ENCODE measurements at places on chromosomes 3 and 15.
A peak's percentile ranks its signal among the peaks of the same experiment; 100 is the strongest.

GRCh38 chr15:70210528-70210927 is 112.8 kb upstream of the TLE3 start:
- DNase-seq = no peak

DNA sequence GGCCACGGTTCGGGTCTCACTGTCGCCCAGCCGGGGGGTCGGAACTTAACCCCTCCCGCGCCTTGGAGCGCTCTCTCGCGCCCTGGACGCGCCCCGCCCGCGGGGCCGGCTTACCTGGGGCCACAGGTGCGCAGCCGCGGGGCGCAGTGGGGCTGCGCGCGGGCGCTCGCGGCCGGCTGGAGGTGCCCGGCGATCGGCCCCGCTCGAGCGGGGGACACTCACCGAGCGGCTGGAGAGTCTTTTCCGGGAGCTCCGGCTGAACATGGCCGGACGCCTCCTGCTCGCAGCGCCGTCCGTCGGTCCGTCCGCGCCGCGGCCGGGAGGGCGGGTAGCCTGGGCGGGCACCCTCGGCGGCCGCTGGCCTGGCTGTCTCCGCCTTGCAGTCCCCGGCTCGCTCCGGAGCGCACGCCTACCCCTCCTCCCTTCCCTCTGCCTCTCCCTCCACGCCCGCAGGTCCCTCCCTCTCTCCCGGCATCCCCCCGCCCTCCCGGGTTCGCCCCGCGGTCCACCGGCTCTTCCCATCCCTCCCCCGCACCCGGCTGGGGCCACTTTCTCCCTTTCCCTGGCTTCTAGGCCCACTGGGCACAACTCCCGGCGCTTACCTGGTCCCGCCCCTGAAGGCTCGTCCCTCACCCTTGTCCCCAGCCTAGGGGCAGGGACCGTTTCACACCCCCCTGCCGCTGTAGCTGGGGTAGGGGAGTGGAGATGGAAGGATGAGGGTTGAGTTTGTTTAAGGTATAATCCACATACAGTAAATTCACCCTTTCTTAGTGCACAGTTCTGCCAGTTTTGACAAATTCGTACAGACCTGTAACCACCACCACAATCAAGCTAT is 220.1 kb upstream of the PRICKLE2 start:
- DNase-seq = no peak

GRCh38 chr3:25584011-25584789 is 80.5 kb downstream of the TOP2B start:
- DNase-seq = no peak

DNA sequence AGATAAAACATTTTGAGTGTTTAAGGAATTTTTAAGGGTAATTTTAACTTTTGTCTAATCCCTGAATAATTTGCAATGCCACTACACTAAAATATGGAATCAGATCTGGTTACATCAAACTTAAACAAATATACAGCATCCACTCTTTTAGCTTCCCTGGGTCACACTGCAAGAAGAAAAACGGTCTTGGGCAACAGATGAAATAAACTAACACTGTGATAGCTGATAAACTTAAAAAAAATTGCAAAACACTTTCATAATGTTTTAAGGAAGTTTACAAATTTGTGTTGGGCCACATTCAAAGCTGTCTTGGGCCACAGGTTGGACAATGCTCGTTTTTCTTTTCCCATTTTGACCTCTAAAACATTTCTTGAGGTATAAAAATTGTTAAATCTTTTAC is 34.3 kb downstream of the CCDC66 start:
- DNase-seq = no peak

GRCh38 chr3:119418641-119419040 is 44.8 kb downstream of the TMEM39A start:
- no peak for DNase-seq

- DNase-seq = no peak
These were observed 339.9 kb upstream of the RGMA start for GRCh38 chr15:93428807-93429351.

- DNase-seq = no peak
These were observed 39.7 kb upstream of the VEPH1 start for GRCh38 chr3:157542711-157543500.

DNA sequence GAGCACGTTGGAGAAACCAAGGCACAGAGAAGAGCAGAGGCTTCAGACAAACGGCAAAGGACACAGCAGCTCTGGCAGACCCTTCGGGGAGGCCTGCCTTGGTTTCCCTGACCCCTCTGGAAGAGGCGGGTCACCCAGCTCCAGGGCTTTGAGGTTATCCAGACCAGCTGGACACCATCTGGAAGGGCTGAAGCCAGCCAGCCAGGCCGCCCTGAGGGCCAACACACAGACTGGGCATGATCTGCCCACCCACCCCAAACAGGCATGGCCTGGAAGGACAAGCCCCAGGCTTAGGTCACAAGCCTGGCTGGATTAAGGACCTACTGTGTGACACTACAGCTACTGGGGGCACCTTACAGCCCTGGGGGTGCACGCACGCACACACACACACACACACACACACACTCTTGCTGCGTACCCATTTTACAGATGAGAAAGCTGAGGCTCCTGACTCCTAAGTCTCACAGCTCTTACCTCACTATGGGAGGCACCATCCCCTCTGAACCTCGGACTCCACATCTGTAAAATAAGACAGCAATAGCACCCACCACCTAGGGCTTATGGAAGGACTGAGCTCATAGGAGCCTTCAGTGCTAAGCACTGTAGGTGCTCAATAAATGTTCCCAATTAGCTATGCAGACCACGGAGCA is 10.8 kb downstream of the PLXND1 start:
- no peak for DNase-seq

- DNase-seq = peak; percentile 18
These were observed 124.5 kb downstream of the TLE3 start for GRCh38 chr15:69973102-69973714.

DNA sequence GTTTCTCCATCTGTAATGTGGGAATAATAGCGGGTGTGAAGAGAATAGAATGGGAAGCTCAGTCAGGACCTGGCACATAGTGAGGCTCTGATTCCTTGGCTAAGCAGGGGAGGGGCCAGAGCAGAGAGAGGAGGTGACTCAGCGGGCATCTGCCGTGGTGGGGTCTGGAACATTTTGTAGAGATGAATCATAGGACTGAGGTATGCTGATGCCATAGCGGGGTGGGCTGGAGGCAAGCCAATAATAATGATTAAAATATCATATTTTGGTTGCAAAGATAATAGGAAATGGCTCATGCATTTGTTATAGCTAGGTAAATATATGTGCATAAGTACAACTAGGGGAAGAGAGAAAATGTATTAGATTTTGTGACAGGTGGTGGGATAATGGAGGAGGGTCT is 11.2 kb downstream of the TGM4 start:
- no peak for DNase-seq

- no peak for DNase-seq
These were observed 90.5 kb downstream of the IGF1R start for GRCh38 chr15:98738689-98739401.

- DNase-seq = no peak
These were observed 34.0 kb upstream of the ARHGEF3 start for GRCh38 chr3:56835650-56836227.

GRCh38 chr3:13762906-13763305 is 117.0 kb downstream of the WNT7A start:
- no peak for DNase-seq

DNA sequence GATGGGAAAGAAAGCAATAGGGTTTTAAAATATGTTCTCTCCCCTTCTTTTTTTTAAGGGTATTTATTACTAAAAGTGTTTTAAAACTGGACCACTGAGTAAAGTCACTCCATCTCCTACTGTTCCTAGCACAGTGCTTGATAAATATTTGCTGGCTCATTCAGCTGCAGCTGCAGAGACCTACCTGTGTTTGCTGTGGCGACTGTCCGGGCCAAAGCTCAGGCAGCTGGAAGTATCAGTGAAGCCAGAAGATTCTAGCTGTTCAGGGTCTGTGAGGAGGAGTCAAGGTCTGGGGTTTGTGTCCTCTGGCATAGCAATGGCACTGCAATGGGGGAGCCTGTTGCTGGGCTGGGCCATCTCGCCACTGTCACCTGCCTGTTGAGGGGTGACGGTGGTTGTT is 109.9 kb downstream of the RPLP1 start:
- DNase-seq = no peak

DNA sequence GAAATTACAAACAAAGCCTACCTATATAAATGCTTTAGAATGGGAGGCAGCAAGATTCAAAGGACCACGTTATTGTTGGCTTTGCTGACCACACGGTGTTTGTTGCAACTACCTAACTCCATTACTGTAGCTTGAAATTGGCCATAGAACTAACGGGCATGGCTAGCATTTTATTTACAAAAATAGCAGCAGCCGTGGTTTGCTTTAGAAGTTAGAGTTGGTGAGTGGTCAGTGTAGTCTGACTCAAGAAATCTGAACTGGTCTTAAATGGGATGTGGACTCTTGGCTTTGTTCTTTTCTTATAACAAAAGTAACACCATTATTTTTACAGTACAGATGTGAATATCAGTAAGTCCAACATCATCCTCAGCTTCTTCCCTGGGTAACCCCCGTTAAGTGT is 10.6 kb downstream of the ATP1B3 start:
- no peak for DNase-seq

DNA sequence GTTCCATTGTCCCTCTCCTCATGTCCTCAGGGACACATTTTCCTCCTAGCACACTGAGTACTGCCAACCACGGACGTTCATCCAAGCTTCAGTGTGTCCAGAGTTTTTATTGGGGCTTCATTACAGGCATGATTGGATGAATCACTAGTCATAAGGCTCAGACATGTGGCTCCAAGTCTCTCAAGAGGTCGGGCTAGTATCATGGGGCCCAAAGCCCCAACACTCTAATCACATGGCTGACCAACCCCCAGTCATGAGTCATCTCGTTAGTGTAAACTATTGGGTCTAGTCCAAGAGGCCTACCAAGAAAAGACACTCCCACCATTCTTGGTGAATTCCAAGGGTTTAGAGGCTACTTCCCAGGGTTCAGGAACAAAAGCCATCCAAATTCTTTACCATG is 4.4 kb downstream of the TERC start:
- DNase-seq = no peak

GRCh38 chr3:25537516-25537915 is 109.5 kb downstream of the RARB start:
- no peak for DNase-seq

DNA sequence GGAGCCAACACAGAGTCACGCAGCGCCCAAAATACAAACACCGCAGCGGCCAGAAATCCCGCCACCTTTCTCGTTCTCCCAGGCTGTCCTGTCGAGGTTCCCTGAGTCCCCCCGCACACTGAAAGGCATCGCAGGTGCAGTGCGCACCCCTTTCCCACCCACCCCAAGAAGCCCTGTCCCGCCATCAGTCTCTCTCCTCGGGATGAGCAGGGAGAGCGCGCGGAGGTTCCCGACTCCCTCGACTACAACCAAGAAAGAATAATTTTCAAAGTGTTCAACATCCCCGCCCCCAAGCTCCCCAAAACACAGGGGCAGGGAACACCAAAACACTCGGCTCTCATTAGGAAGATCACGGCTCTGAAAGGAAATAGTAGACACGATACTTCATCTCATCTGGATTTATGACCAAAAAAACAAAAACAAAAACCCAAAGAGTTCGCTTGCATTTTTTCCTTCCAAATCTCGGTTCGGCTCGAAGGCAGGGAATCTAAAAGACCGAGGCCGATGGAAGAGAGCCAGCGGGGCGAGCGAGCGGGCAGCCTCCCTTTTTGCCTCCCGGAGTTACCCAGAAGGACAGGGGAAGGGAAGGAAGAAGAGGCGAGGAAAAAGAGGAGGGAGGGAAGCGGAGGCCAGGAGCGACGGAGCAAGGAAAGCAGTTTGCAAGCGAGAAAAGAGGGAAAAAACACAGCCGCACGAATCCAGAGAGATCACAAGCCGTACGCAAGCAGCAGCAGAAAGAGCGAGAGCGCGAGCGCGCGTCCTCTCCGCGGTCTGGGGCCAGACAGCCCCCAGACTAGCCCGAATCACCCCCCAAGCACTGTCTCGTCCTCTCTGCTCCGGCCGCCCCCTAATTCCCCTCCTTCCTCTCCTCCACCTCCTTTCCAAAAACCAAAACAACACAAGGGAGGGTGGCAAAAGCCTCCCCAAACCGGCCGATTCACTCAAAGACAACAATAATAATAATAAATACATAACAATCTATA is 808 bp downstream of the BCL6 start:
- DNase-seq = no peak

DNA sequence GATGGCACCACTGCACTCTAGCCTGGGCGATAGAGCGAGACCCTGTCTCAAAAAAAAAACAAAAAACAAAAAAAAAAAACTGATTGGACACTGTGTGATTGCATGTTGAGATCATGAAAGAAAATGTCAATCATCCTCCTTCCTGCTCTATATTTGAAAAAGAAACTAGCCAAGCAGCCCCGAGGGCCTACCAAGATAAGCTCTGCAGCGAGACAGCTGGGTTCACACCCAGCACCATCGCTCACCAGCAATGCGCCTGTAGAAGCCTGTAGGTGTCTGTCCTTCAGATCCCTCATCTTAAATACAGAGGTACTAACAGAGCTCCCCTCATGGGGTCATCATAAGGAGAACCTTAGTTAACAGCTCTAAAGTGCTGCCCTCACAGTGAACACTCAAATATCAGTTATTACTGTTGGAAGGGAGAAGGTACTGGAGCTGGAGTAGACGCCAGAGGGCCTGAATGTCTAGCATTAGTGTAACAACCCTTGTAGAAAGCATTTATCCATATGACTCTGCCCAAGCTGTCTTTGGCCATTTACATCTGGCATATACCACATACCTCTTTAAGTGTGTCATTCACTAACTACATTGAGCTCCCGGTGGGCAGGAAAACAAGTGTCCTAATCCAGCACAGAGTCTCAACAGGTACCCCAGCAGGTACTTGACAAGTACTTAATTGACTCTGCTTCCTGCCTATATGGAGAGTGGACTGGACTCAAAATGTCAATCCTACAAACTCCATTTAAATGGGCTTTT is 22.9 kb downstream of the MYLK start:
- no peak for DNase-seq

- no peak for DNase-seq
These were observed 382.5 kb upstream of the CBLB start for GRCh38 chr3:106251160-106251892.

- DNase-seq = no peak
These were observed 58.1 kb upstream of the SATB1 start for GRCh38 chr3:18483226-18483625.

- DNase-seq = no peak
These were observed 4.4 kb upstream of the RASA2 start for GRCh38 chr3:141482245-141482922.

DNA sequence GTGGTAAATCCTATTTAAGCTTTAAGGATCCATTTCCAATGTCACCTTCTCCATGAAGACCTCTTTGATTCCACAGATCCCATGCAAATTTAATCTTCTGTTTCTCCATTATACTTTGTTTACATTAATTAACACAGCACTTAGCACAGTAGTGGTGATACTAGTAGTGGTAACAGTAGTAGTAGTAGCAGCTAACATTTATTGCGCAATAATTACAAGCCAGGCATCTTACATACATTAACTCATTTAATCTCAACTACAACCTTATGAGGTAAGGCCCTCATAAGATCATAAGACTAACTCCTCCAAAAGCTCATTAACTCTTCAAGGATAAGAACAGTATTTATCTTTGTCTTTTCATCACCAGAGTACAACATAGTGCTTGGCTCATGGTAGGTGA is 54.8 kb upstream of the FSIP1 start:
- DNase-seq = no peak
